ENCODE measurements at places on chromosomes 6 and 20.
A peak's percentile ranks its signal among the peaks of the same experiment; 100 is the strongest.

DNA sequence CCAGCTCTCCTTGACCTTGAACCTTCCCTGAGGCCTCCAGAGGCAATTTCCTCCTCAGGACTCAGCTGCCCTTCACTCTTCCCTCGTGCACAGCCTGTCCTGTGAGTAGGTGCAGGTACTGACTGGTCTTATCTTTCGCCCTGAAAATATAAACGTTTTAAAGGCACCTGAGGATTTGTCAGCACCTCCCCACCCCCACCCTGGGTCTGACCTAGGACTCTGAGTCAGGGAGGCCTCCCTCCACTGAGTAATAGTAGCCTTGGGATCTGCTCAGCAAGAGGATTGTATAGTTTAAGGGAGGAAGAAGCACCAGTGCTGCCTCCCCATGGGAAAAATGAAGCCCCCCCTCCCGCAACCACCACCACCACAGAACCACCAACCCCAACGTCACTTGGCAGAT is 54.6 kb downstream of the PPARD start:
- no peak for DNase-seq

- no peak for DNase-seq
Observed at GRCh38 chr6:44800784-44801592, 413.5 kb downstream of the CDC5L start.

DNA sequence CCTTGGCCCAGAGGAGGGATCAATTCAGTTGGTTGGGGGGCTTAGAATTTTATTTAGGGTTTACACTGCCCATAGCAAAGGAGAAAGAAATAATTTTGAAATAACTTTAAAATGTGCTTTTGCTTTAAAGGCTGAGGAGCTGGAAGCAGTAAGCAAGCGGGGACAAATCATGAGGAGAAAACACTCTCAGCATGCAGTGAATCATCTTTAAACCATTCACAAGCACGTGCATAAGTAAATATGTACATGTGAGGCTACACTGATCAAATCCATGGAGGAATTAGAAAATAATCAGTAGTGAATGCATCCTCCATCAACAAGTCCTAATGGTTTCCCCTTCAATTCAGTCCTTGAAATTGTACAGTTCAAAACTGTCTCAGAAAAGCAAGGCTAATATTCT is 181.0 kb downstream of the MTFR2 start:
- no peak for DNase-seq

- DNase-seq: no peak
Observed at GRCh38 chr20:24411003-24411833, 58.2 kb upstream of the SYNDIG1 start.

DNA sequence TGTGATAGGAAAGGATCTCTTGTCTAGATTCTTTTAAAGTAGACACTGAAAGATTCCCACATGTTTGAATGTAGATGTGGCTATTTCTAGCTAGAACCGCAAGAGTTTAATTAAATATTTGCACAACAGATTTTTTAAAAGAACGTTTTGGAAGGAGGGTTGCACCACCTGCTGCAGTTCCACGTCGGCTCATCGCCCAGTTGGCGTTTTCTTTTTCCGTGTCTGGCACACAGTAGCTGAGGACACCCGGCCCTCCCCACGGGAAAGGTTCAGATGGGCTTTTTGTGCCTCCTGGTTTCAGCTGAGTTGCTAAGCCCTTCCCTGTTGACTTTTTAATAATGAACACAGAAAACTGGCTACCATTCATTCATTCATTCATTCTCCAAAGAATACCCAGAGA is 41.8 kb upstream of the DOK5 start:
- DNase-seq: no peak

DNA sequence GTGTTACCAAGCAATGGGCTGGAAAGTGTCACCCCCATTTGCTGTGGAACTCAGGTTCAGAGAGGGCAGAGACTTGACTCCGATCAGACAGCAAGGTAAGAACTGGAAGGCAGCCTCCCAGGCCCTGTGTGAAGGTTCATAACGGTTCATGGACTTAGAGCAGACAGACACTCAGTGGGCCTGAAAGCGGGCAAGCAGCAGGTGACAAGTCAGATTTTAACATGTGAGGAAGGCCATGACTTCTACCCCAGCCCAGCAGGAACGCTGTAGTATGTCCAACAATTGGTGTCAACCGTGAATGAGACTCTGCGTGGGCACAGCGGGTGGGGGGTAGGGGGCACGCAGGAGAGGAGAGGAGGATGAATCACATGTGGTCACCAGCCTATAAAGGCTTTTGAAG is 217.6 kb upstream of the SNX9 start:
- DNase-seq: no peak

DNA sequence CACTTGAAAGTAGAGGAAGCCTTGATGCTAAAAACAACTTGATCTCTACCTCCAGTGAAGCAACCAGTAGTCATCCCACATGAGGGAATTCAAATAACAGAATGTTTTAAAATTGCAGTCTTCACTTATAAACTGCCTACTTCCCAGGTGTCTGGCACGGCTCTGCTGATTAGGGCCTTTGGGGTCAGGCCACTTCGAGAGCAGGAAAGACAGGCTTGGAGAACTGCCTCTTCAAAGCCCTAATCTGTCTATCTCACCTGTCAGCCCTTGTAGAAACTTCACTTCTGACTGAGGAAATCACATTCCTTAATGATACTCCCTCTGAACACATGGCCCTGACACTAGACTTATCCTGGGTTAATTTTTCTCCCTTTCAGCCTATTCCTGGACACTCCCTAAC is 458.6 kb downstream of the TENT5A start:
- DNase-seq: no peak

GRCh38 chr20:25054096-25054820 is 3.7 kb downstream of the ACSS1 start:
- no peak for DNase-seq

DNA sequence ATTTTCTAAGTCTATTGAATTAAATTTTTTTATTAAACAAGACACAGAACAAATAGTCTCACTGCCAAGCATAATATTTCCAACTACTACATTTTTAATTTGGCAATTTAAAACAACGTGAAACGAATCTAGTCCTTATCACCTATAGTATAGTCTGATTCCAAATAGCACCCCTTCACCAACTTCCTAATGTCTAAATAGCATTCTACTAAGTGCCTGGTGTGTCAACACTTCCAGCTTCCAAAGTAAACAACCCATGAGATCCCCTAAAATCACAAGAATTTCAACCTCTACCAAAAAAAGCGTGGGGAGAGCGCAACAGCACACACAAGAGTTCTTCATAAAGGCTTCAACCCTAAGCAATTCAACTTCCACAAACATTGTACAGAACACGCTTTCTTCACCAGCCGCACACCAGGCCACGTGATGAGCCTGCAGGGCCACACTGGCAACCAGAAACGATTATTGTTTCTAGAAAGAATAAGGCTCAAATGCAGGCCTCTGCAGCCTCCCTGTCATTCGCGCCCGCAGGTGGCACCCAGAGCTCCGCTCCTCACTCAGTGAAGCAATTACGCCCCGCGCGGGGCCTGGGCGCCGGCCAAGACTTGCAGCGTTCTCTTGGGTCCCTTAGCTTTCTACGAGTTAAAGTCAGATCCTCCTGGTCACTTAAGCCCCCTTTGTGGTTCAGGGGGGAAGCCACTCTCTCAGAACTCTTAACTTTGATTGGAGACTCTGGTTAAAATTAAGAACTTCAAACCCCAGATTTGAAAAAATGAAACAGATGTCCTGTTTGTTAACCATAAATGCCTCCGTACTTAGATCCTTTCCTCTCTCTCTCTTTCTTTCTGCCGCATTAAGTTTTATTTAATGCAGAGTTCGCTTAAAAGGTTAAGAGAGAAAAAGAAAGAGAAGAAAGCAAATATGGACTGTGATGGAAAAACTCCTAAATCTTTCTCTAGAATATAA is 18.3 kb downstream of the SIM1 start:
- DNase-seq: no peak

DNA sequence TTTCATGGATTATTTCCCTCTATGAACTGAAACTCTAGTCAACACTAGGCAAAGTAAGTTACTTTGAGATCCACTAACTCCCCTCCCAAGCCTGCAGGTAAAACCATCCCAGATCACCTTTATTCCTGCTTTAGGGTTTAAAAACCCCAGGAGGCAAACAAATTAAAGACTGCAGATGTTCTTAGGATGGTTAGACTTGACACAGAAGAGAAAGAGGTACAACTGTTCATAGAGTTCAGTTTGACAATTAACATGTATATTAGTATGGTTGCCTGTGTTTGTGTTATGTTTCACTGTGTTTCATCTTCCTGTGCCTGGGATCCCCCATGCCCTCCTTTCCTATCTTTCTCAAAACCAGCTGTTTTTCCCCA is 53.5 kb downstream of the RREB1 start:
- no peak for DNase-seq

DNA sequence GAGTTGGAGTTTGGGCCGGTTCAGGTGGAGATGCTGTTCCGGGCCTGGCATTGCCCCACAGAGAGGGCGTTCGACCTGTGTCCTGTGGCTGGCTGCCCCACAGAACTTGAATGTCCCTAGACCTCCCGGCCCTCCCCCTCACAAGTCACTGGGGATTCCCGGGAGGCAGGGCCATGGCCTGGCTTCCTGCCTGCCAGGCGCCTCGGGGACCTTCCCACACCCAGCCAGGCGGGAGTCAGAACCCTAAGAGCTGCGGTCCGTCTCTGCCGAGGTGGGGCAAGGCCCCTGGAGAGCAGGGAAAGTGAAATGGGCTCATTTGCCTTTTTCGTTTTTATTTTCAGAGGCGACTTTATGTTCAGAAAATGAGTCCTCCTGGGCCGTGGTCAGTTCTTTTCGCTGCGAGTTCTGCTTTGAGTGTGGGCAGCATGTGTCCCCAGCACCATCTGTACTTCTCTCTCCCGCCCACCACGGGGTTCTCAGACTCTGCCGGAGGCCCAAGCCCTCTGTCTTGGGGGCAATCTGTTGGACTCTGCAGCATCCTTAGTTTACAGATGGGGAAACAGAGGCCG is 8.5 kb downstream of the RBM38 start:
- DNase-seq: peak; percentile 32

Data from CD4-positive, alpha-beta T cell treated with Interferon gamma for 1 hour (primary cell).